ENCODE measurements at places on chromosomes 16 and 17. TPM values are rescaled to one million over a fixed set of nuclear protein-coding genes. Genes with fewer than 3 reads are reported as not detected.

ATP2C2 gene
- not detected for polyA plus RNA-seq

MYL4 gene
- not detected for polyA plus RNA-seq

KRT28 gene
- polyA plus RNA-seq: not detected

SLFN12 gene
- polyA plus RNA-seq: not detected

MPO gene
- not detected for polyA plus RNA-seq
